ENCODE measurements at places on chromosomes 12 and 14. TPM values are rescaled to one million over a fixed set of nuclear protein-coding genes. Genes with fewer than 3 reads are reported as not detected.

The ADAM21 gene
- not detected for total RNA-seq

The TBX5 gene
- total RNA-seq: not detected

The LRTM2 gene
- total RNA-seq: 0.10 TPM

The KIF21A gene
- total RNA-seq: 9.6 TPM

The CLEC2B gene
- total RNA-seq: 248 TPM

Data from mononuclear cell (primary cell).